CD4-positive, alpha-beta T cell (primary cell): ENCODE measurements at places on chromosomes 13 and 19. TPM values are rescaled to one million over a fixed set of nuclear protein-coding genes. Genes with fewer than 3 reads are reported as not detected.

USHBP1 gene
- not detected for total RNA-seq

DNA sequence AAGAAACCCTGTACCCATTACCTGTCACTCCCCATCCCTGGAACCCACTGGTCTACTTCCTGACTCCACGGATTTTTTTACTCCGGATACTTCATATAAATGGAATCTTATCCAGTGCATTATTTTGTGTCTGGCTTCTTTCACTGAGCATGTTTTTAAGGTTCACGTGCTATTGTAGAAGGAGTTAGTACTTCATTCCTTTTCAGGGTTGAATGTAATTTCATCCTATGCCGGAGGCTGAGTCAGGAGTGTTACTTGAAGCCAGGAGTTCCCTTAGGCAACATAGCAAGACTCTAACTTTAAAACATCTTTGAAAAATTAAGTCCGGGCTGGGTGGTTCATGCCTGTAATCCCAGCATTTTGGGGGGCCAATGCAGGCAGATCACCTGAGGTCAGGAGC is 17.9 kb upstream of the ELAVL1 start:
- H3K36me3 ChIP-seq: no peaks in the 10 kb centered on the region
- DNase-seq: no peak
- H3K27me3 ChIP-seq: no peaks in the 10 kb centered on the region
- H3K4me3 ChIP-seq: no peak overlapping the region

IGFL1 gene
- total RNA-seq: not detected

GRCh38 chr19:51721905-51722304 is 1.9 kb downstream of the HAS1 start:
- H3K4me1 ChIP-seq: no peaks in the 10 kb centered on the region
- H3K36me3 ChIP-seq: no peaks in the 10 kb centered on the region
- peaks cover 31% of the 10 kb centered on the region for H3K27me3 ChIP-seq
- H3K4me3 ChIP-seq: no peak overlapping the region

- no peaks in the 10 kb centered on the region for H3K36me3 ChIP-seq
- H3K27ac ChIP-seq: no peak within 1 kb of the TSS
- no peak within 1 kb of the TSS for H3K4me3 ChIP-seq
- H3K27me3 ChIP-seq: no peaks in the 10 kb centered on the region
- H3K4me1 ChIP-seq: no peaks in the 10 kb centered on the region
Observed at GRCh38 chr19:22783651-22784410, at the start of gene ZNF99. TSS of gene ZNF99 (minus strand) at chr19:22784151. CDS start at chr19:22784016, 135 bp downstream.

DNA sequence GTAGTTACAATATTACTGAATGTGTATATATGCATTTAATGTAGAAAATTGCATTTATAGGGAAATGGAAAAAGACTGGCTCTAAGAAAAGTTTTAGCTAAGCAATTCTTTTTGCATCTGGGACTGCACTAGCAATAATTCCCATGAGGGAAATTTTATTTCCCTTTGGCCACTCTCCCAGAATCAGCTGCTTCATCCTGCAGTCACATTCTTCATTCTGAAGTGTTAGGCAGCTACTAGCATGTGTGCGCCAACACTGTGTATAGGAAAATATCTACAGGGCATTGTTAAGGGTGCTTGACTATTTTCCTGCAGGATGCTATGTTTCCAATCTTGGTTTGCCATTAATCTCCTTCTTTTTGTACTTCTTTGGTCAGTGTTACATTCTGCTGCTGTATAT is 312.8 kb upstream of the PCDH20 start:
- H3K27me3 ChIP-seq: no peaks in the 10 kb centered on the region
- no peak overlapping the region for H3K4me3 ChIP-seq
- no peaks in the 10 kb centered on the region for H3K4me1 ChIP-seq
- H3K27ac ChIP-seq: no peak overlapping the region
- H3K36me3 ChIP-seq: no peaks in the 10 kb centered on the region

- DNase-seq: no peak
- no peak overlapping the region for H3K27ac ChIP-seq
- peaks cover 7% of the 10 kb centered on the region for H3K4me1 ChIP-seq
- no peaks in the 10 kb centered on the region for H3K27me3 ChIP-seq
- no peak overlapping the region for H3K4me3 ChIP-seq
Observed at GRCh38 chr13:40341096-40341471, 325.4 kb downstream of the FOXO1 start.

KLC3 gene
- total RNA-seq: not detected

DNA sequence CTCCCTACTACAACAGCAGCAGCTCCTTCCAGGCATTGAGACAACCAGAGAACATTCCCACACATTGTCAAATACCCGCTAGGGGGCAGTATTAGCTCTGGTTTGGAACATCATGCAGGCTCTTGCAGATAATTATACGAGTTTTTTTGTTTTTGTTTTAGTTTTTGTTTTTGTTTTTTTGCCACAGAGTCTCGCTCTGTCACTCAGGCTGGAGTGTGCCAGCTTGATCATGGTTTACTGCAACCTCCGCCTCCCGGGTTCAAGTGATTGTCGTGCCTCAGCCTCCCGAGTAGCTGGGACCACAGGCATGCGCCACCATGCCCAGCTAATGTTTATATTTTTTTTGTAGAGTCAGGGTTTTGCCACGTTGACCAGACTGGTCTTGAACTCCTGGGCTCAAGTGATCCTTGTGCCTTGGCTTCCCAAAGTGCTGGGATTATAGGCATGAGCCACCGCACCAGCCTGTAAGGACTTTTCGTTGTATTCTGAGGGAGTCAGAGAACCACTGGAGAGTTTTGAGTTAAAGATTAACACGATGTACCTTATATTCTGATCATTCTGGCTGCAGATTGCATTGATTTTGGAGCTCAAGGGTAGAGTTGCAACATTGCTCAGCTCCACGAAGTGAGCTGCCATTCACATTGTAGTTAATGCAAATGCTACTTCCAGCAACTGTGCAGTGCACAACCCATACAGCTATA is 41.7 kb upstream of the CEACAM20 start:
- no peaks in the 10 kb centered on the region for H3K36me3 ChIP-seq

DNA sequence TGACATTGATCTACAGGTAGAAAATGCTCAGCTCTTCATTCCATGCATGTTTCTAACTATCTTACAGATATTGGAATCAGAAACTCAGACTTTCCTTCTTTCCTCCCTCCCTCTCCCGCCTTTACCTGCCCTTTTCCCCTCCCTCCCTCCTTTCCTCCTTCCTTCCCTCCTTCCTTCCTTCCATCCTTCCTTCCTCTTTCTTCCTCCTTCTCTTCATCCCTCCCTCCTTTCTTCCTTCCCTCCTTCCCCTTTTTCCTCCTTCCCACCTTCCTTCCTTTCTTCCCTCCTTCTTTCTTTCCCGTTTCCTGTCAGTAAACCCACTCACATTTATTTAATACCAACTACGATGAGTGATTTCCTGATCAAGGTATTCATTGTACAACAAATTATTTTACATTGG is 113.4 kb upstream of the IRS2 start:
- no peak overlapping the region for H3K4me3 ChIP-seq
- H3K36me3 ChIP-seq: no peaks in the 10 kb centered on the region
- H3K4me1 ChIP-seq: no peaks in the 10 kb centered on the region
- no peak overlapping the region for H3K27ac ChIP-seq

DNA sequence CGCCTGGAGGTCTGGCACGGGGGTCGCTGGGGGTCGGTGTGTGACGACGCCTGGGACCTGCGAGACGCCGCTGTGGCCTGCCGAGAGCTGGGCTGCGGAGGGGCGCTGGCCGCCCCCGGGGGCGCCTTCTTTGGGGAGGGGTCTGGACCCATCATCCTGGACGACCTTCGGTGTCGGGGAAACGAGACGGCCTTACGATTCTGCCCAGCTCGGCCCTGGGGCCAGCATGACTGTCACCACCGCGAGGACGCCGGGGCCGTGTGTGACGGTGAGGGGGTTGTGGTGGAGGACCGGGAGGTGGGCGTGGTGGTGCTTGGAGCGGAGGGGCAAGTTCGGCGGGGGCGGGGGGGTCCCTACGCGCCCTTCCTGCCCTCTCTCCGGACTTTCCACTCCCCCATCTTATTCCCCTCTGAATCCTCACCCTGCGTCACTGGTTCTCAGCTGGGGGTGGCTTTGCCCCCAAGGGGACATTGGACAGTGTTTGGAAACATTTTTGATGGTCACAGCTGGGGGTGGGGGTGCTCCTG is 5.5 kb downstream of the SSC5D start:
- no peak overlapping the region for H3K27ac ChIP-seq
- peaks cover 5% of the 10 kb centered on the region for H3K4me1 ChIP-seq
- no peaks in the 10 kb centered on the region for H3K36me3 ChIP-seq

GRCh38 chr13:57858376-57858775 is 226.8 kb downstream of the PCDH17 start:
- no peak for DNase-seq

NCAN gene
- total RNA-seq: not detected

DNA sequence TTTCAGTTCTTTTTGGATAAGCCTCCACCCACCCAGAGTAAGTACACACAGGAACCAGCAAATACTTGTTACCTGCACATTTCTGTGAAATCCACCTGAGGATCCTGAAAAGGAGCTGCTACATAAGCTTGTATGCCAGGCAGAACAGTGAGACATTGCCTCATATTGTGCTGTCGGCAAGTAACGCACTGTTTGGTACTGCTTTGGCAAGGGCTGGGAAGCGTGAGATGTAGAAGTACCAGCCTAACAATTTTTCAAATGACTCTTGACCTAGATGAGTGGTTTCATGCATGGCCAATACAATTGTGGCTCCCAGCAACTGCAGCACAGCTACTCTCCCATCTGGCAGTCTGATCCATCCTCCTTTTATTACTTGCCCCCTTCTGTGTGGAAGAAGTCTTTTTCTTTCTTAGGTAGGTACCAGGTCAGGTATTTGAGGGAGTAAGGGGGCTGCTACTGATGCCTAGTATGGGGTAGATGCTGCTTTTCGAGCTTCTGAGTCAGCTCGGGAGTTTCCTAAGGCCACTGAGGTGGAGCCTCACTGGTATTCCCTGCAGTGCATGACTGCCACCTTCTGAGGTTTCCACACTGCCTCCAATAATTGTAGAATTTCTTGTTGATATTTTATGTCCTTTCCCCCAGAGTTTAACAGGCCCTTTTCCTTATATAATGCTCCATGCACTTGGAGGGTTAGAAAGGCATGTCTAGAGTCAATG is 52.2 kb downstream of the ZNF737 start:
- H3K4me3 ChIP-seq: no peak overlapping the region
- H3K4me1 ChIP-seq: no peaks in the 10 kb centered on the region
- no peaks in the 10 kb centered on the region for H3K36me3 ChIP-seq
- H3K27me3 ChIP-seq: no peaks in the 10 kb centered on the region
- DNase-seq: peak; percentile 18
- H3K27ac ChIP-seq: no peak overlapping the region

DNA sequence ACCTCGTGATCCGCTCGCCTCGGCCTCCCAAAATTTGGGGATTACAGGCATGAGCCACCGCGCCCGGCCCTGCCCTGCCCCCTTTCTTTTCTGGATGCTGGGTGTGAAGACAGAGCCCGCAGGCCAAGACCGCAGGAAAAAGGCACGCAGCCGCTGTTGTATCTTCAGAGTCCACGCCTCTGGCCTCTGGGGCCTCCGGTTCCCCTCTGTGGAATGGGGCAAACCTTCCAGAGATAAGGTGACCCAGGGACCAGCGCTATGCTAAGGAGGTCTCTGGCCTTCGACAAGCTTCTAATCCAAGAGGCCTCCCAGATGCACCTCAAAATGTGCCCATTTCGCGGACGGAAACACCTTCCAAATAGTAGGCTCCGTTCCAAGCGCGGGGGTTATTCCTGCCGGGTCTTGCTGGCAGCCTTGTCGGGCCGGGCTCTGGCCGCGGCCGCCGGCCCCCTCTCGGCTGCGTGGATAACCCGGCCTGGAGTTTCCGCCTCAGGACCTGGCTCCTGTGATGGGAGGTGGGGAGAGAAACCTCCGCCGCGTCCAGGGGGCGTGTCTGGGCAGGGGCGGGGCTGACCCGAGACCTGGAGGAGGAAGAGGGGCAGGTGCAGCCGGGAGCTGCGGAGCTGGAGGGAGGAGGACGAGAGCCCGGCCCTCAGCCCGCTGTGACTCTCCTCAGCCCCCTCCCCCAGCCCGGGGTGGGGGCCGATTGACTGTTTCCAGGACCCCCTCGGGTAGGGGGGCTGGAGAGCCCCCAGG is 13.1 kb downstream of the TJP3 start:
- peaks cover 15% of the 10 kb centered on the region for H3K27me3 ChIP-seq
- no peak overlapping the region for H3K27ac ChIP-seq
- peak overlapping the region; percentile 62 for H3K4me3 ChIP-seq
- no peaks in the 10 kb centered on the region for H3K36me3 ChIP-seq
